ENCODE measurements at places on chromosomes 1 and 21. TPM values are rescaled to one million over a fixed set of nuclear protein-coding genes. Genes with fewer than 3 reads are reported as not detected.
A peak's percentile ranks its signal among the peaks of the same experiment; 100 is the strongest.

GRCh38 chr1:168400139-168400538 lies 119.5 kb downstream of the TBX19 start:
- H3K36me3 ChIP-seq: no peaks in the 10 kb centered on the region
- H3K27me3 ChIP-seq: peaks cover 6% of the 10 kb centered on the region
- no peak for DNase-seq
- no peaks in the 10 kb centered on the region for H3K4me1 ChIP-seq
- H3K4me3 ChIP-seq: no peak overlapping the region

DNA sequence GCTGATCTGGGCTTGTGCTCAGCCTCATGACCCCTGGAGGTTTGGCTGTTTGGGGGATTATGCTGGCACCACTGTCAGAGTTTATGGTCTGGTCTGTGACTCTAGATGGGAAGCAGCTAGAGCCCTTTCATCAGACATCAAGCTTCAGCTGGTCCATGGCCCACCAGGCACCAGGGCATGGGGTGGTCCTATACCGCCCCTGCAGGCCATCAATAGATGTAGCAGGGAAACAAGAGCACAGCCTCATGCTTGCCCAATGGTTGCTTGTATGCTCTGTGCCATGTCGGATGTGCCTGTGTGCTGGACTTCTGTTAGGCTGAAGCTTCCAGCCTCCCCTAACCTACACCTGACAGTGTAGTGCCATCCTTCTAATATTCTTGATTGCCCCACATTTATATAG lies 71.1 kb upstream of the CD34 start:
- H3K36me3 ChIP-seq: no peaks in the 10 kb centered on the region
- H3K4me1 ChIP-seq: no peaks in the 10 kb centered on the region
- no peaks in the 10 kb centered on the region for H3K27me3 ChIP-seq
- no peak for DNase-seq

Gene TSPAN1
- total RNA-seq: 0.75 TPM

DNA sequence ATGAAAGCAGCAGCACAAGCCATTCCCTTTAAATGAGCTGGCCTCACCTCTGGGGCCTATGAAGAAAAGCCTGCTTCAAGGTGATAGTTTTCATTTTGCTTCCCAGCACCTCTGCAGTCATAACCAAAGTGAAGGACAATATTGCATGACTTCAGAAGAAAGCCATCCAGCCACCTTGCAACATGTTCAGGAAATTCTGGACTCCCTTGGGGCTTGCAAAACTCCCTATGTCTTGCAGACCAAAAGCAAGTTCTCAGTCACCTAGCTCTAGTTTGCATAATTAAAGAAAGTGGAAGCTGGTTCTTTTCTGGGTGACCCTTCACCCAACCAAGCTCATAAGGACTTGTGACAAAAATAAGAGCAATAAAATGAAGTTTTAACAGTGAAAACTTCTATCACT lies 87.6 kb downstream of the GFI1 start:
- H3K27me3 ChIP-seq: no peaks in the 10 kb centered on the region
- H3K4me3 ChIP-seq: no peak overlapping the region
- no peaks in the 10 kb centered on the region for H3K36me3 ChIP-seq
- DNase-seq: no peak

DNA sequence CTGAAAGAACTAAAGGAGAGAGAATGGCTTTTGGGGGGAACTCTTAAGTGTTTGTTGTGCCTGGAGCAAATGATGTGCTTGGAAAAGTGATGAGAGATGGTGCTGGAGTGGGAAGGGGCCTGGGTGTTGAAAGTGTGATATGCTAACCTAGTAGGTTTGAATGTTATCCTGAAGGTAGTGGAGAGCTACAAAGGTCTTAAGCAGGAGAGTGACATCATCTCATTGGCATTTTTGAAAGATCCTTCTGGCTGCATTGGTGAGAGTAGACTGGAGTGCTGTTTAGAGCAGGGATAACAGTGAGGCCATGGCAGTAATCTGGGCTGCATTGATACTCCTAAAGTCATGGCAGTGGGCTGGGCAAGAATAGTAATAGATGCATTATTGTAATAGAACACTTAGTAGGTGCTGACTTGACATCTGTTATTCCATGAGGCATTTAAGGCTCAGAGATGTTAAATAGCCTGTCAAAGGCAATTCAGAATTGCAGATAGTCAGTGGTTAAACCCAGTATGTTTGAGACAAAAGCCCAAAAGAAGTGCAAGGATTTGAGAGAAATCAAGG lies 44.5 kb downstream of the MDM4 start:
- no peak overlapping the region for H3K27ac ChIP-seq
- H3K36me3 ChIP-seq: peaks cover 24% of the 10 kb centered on the region
- no peak for DNase-seq
- no peak overlapping the region for H3K4me3 ChIP-seq

DNA sequence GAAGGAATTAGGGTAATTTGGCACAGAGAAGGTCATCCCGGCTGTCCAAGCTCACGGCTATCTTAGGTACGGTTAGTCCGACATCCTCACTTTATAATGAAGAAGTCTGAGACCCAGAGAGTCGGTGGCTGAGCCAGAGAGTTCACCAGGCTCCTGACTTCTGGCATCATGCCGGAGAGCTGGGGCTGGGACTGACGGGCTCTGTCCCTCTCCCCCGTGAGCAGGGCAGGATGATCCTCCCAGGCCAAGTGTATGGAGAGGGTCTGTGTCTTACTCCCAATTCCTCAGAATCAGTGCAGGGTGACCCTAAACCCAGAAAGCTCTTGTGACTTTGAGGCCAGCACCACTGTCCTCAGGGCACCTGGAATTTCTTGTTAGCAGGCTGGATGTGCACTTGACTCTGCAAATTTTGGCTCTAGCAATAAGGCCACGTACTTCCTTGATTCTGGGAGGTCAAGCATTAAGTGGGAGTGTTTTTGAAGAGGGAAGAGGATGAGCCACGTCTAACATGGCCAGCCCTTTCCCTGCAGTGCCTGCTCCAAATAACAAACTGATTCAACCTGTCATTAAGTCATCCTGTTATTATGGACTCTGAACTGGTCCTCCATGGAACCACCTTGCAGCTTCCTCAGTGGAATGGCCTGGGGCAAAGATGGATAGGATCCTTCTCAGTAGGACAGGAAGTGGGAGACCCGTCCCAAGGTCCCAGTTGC lies 20.8 kb upstream of the BTG2 start:
- no peaks in the 10 kb centered on the region for H3K27me3 ChIP-seq
- H3K36me3 ChIP-seq: no peaks in the 10 kb centered on the region
- no peak for DNase-seq
- H3K4me3 ChIP-seq: no peak overlapping the region
- H3K27ac ChIP-seq: peak overlapping the region; percentile 21

DNA sequence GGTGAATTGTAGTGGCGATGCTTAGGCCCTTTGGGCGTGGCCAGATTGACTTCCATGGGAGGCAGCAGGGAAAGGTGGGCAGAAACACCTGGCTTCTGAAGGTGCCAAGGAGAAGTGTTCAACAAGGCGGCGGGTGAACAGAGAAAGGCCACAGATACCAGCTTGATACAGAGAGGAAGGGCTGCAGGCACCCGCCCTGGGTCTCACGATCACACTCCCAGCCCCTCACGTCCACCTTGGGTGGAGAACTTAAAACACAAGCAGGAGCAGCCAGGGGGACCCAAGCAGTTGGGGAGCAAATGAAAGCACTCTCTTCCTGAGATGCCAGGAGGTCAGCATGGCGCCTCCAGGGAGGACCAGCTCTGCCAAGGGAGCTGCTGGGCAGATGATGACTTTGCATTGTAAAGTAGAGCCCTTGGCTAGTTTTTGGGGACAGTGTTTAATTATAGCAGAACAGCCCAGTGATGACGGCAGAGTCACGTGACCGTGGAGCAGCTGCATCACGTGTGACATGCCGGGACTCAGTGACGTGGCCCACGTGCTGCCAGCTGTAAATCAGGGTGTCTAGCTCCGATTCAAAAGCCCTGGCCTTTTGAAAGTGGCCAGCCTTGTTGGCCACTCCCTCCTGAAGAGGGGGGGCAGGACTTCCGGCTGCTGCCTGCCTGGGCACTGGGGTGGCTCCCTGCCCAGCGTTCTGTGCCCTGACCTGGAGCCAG lies 19.0 kb downstream of the SLC37A1 start:
- H3K36me3 ChIP-seq: peaks cover 9% of the 10 kb centered on the region
- DNase-seq: peak; percentile 87
- H3K4me3 ChIP-seq: no peak overlapping the region
- H3K27ac ChIP-seq: peak overlapping the region; percentile 74
- H3K27me3 ChIP-seq: no peaks in the 10 kb centered on the region
- peaks cover 35% of the 10 kb centered on the region for H3K4me1 ChIP-seq

GRCh38 chr1:158371188-158371953 lies 17.7 kb downstream of the CD1E start:
- H3K4me1 ChIP-seq: no peaks in the 10 kb centered on the region
- DNase-seq: no peak
- H3K36me3 ChIP-seq: no peaks in the 10 kb centered on the region
- no peak overlapping the region for H3K27ac ChIP-seq
- H3K4me3 ChIP-seq: no peak overlapping the region
- no peaks in the 10 kb centered on the region for H3K27me3 ChIP-seq

Gene CRP
- not detected for total RNA-seq

DNA sequence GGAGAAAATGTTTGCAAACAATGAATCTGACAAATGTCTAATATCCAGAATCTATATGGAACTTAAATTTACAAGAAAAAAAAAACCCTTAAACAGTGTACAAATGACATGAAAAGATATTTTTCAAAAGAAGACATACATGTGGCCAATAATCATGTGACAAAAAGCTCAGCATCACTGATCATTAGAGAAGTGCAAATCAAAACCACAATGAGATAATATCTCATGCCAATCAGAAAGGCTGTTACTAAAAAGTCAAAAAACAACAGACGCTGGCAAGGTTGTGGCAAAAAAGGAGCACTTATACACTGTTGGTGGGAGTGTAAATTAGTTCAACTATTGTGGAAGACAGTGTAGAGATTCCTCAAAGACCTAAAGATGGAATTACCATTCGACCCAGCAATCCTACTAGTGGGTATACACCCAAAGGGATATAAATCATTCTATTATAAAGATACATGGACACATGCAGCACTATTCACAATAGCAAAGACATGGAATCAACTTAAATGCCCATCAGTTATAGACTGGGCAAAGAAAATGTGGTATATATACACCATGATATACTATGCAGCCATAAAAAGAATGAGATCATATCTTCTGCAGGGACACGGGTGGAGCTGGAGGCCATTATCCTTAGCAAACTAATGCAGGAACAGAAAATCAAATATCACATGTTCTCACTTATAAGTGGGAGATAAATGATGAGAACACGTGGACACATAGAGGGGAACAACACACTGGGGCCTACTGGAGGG lies 123.2 kb downstream of the PTPRC start:
- no peak overlapping the region for H3K4me3 ChIP-seq
- no peaks in the 10 kb centered on the region for H3K36me3 ChIP-seq
- no peaks in the 10 kb centered on the region for H3K27me3 ChIP-seq
- DNase-seq: no peak
- no peaks in the 10 kb centered on the region for H3K4me1 ChIP-seq

DNA sequence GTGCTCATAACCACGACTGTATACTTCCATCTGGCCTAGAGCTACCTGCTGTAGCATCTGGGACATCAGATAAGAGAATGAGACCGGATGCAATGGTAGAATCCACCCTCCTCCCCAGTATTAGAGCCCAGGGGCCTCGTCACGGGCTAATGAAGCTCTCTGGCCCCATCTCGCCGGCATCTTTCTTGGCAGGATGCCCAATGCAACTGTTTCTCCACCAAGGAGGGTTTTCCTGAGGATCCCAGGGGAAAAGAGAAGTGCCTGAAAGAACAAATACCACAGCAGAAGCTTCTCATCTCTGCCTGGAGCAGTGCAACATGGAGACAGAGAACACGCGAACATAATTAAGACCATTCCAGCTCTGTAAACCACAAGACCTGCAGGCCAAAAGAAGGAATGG lies 80.0 kb downstream of the VWA5B1 start:
- H3K4me1 ChIP-seq: peaks cover 10% of the 10 kb centered on the region
- no peaks in the 10 kb centered on the region for H3K36me3 ChIP-seq
- peaks cover 26% of the 10 kb centered on the region for H3K27me3 ChIP-seq

GRCh38 chr1:188027613-188028012 lies 1198.9 kb downstream of the PLA2G4A start:
- H3K27me3 ChIP-seq: no peaks in the 10 kb centered on the region
- H3K4me1 ChIP-seq: no peaks in the 10 kb centered on the region
- no peak for DNase-seq
- no peak overlapping the region for H3K4me3 ChIP-seq

- peak overlapping the region; percentile 75 for H3K27ac ChIP-seq
- DNase-seq: no peak
- no peaks in the 10 kb centered on the region for H3K4me1 ChIP-seq
These were observed 20.9 kb downstream of the SLC9A1 start for GRCh38 chr1:27133991-27134390.
